ENCODE measurements at places on chromosomes 3 and 15. TPM values are rescaled to one million over a fixed set of nuclear protein-coding genes. Genes with fewer than 3 reads are reported as not detected.

Gene LSAMP
- under 0.01 TPM for total RNA-seq

DNA sequence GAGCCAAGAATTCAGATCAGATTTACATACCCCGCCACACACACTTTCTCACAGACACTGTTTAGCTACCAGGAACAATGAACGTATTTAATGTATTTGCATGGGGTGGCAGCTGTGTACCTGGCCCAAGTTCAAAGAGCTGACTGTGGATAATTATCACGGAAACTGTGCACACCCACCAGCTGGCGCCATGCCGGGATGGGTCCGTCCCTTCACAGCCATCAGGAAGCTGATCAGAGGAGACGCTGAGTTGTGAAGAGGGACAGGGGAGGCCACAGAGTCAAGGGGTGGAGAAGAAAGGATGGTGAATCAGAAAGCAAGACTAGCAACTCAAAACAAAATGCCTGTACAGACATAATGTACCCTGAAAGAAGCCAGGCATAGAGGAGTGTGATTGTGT, 13.1 kb upstream of the PLA2G4D start:
- DNase-seq, result peak; percentile 19

DNA sequence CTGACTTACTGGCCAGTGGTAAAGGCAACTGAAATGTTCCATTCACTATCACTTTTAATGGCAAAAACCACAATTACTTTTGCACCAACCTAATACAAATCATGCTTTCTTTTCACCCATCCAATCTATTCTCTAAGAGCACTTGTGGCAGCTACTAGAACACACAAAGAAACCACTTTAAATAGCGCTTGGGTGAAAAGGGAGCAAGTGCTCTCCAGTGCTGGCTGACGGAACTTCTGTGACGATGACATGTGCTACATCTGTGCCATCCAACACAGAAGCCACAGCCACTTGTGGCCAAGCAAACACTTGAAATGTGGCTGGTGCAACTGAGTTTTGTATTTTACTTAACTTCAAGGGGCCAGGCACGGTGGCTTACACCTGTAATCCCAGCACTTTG, 18.9 kb downstream of the SH3BP5 start:
- DNase-seq, result no peak

Gene PAK2
- total RNA-seq, result 37.8 TPM

- peak; percentile 57 for DNase-seq
Observed at GRCh38 chr3:17233398-17233800, 348.6 kb downstream of the PLCL2 start.

GRCh38 chr3:13292375-13292774, 127.7 kb downstream of the NUP210 start:
- DNase-seq, result no peak

Gene SLTM
- total RNA-seq, result 52.6 TPM

Gene SUSD5
- 22.8 TPM for total RNA-seq

- DNase-seq, result no peak
Observed at GRCh38 chr3:61809879-61810278, 248.5 kb downstream of the PTPRG start.

- DNase-seq, result peak; percentile 77
Observed at GRCh38 chr15:50051811-50052419, 67.1 kb downstream of the ATP8B4 start.

DNA sequence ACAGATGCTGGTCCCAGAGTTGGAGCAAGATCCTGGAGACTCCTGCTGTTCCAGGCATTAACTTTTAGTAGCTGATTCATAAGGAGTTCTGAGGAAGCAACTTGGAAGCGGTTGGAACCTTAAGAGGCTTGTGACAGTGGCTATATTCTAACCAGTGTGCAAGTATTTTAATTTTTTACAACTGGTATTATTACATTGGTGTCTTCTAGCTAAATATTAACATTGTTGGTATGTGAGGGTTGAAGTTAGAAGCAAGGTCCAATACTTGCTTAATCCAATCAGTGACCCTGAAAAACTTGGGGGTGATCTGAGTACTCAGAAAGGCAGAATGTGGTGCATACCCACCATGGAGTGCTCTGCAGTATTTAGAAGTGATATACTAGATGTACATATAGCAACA, 1.5 kb upstream of the OR4F15 start:
- DNase-seq, result no peak

Gene GPR176
- 53.3 TPM for total RNA-seq

GRCh38 chr3:184993394-184993793, 159.5 kb downstream of the C3orf70 start:
- DNase-seq, result no peak

DNA sequence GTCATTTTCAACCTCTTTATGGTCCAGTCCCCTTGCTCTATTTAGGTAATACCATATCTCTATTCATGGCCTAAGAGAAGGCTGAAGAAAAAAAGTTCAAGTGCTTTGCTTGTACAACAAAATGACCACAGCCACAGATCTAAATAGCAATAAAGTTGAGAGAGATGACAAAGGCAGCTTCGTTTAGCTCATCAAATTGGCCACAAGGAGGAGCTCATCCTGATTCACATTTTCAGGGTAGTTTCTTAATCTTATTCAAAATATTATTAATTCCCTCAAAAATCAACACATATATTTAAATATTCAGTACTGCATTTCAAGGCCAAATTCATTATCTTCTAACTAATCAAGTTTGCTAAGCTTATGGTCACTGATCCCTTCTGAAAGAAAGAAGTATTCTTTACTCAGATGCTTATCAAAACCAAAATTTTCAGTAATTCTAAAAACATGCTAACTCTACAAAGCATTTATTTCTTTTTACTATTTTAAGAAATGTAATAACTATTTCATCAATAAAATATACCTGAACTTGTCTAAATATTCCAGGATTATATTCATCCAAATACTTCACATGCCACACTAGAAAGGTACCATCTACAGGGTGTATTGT, 85.5 kb downstream of the DMXL2 start:
- DNase-seq, result peak; percentile 9

Gene SH2D7
- not detected for total RNA-seq

GRCh38 chr3:34891941-34892340, 747.4 kb upstream of the ARPP21 start:
- no peak for DNase-seq

DNA sequence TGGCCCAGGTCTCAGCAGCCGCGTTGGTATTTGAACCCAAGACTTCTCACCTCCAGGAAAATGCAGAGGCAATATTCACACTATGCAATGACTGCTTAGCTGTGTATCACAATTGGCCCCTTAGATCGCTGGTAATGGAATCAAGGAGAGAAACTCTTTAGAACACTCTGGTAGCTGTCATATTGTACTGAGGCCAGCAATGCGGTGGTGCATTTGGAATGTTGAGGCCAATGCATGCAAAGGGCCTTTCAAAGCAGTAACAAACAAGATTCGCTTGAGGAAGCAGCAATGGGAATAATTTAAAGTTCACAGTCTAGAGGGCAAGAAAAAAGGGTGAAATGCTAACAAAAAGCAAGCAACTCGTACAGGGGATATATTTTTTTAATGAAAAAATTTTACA, 764.1 kb downstream of the GRM7 start:
- no peak for DNase-seq

GRCh38 chr15:38024293-38025091, 90.1 kb downstream of the TMCO5A start:
- no peak for DNase-seq

DNA sequence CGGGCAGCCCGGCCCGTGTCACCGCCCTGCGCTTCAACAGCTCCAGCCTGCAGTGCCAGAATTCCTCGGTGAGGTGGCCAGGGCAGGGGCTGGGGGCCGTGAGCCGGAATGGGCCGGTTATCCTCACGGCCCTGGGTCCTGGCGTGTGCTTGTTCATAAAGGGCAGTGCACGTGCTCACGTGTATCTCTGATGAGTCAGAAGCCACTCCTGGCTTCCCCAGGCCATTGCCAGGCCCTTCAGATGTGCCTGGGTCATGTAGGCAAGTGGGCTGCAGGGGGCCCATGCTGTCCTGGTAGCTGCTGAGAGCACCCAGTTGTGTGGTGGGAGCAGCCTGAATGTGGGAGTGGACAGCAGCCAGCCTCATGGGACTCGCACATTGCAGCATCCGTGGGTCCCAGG, 29.2 kb downstream of the PLXNA1 start:
- no peak for DNase-seq

DNA sequence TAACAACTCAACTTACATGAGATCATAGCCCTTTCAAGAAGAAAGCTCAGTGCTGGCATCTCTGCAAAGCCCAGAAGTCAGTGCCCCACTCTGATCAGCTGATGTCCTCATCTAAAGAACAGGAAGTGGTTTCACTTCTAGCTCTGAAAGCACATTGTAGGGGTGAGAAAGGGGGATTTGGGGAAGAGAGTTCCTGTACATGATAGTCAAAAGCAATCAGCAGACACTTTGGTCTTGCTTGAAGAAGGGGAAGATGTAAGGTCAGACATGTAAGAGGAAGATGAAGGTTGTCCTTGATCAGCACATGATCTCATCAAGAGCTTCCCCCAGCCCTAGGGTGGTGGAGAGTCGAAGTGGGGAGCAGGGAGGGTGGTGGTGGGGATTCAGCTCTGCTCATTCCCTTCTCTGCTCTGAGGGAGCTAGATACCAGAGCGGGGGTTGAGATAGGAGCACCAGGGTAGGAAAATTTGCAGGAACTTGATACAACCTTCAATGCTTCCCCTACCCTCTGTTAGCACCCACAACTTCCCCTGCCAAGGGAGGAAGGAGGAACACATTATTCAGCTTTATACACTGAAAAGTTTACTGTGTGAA, 76.4 kb upstream of the ETV5 start:
- no peak for DNase-seq

- no peak for DNase-seq
Observed at GRCh38 chr3:192608726-192609600, 118.4 kb downstream of the FGF12 start.

All from LHCN-M2 (cell line).